NCI-H2029 (cell line): ENCODE measurements at places on chromosomes 1 and 21.

GRCh38 chr1:212438831-212439237 is 6.1 kb downstream of the NENF start:
- no peak for DNase-seq

DNA sequence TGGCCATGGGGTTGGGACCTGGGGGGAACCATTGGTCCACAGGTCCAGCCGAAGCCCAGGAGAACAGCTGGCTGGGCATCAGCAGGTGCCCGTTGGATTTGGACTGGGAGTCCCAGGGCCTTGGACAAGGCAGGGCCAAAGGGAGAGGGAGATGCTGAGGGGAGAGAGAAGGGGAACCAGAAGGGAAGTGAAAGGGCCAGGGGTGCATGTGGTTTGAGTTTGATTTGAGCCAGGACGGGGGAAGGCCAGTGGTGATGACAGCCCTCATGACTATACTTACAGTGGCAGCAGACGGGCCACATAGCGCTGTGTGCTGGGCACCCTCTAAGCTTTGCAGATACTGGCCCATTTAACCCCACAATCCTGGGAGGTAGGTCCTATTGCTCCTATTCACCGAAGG is 18.8 kb downstream of the AGRN start:
- no peak for DNase-seq

- no peak for DNase-seq
Measured at GRCh38 chr1:241612533-241613477, 27.4 kb downstream of the CHML start.

GRCh38 chr21:16742741-16743140 is 770.1 kb upstream of the CXADR start:
- no peak for DNase-seq

DNA sequence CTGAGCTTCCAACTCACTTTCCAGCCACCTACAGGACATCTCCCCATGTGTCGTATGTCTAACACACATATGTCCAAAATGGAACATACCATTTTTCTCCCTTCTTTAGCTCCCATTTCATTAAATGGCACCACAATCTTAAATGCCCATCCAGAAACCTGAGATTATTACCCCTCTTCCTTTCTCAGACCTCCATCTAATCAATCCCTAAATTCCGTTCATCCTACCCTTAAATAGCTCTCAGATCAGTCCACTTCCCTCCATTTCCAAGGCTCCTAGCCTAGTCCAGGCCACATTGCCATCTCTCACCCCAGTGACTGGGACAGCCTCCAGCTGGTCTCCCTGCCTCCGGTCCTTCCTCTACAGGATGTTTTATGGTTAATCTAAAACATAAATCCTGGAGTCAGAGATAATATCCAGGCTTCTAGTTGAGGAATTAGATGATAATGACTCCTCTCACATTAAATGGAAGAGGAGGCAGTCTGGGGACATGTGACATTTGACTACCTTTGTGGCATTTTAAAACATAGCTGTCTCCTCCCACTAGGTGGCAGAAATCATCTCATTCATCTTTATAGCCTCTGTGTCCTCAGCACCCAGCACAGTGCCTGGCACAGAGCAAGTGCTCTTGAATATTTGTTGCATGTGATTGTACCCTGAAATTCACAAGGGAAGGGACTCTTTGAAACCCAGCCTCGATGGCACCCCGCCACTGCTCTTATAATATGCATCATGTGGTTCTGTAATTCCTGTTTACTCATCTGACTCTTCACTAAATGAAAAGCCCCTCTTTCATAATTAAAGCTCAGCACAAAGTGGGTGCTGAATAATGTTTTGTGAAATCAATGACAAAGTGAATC is 102.3 kb downstream of the TMEM53 start:
- peak; percentile 22 for DNase-seq

- DNase-seq = no peak
Measured at GRCh38 chr1:65845535-65846060, 52.9 kb downstream of the PDE4B start.
